ENCODE measurements at places on chromosomes 6 and 20.

DNA sequence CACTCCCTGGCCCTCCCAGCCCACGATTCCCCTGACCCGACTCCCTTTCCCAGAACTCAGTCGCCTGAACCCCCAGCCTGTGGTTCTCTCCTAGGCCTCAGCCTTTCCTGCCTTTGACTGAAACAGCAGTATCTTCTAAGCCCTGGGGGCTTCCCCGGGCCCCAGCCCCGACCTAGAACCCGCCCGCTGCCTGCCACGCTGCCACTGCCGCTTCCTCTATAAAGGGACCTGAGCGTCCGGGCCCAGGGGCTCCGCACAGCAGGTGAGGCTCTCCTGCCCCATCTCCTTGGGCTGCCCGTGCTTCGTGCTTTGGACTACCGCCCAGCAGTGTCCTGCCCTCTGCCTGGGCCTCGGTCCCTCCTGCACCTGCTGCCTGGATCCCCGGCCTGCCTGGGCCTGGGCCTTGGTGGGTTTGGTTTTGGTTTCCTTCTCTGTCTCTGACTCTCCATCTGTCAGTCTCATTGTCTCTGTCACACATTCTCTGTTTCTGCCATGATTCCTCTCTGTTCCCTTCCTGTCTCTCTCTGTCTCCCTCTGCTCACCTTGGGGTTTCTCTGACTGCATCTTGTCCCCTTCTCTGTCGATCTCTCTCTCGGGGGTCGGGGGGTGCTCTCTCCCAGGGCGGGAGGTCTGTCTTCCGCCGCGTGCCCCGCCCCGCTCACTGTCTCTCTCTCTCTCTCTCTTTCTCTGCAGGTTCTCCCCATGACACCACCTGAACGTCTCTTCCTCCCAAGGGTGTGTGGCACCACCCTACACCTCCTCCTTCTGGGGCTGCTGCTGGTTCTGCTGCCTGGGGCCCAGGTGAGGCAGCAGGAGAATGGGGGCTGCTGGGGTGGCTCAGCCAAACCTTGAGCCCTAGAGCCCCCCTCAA, at the start of gene LTA:
Gene LTA (plus strand): TSS at position 249 of the 871 bp plus-strand sequence. CDS start 454 bp downstream, at position 703.
- no peak for DNase-seq

GRCh38 chr20:50467718-50468356, 42.3 kb upstream of the PTPN1 start:
- DNase-seq: no peak

DNA sequence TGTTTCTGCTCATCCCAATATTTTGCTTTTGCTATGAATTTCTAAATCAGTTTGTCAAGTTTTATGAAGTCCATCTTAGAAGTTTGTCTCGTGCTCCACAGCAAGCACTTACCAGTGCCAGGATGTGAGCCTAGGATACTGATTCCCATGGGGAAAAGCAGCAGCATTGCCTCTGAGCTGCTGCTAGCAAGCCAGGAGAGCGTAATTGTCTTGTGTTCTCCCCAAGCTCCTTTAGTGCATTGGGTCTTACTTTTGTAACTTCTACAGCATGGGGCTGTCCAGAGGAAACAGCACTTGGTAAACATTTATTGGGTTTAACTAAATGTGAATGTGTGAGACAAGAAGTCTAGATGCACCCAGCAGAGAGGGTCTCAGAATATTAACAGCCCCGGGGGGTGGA, 76.1 kb downstream of the RNF182 start:
- DNase-seq: no peak

- no peak for DNase-seq
These were observed 14.0 kb downstream of the MRPS18A start for GRCh38 chr6:43673444-43674084.

GRCh38 chr6:121917834-121918559, 481.5 kb upstream of the HSF2 start:
- no peak for DNase-seq

GRCh38 chr6:18070486-18070885, 52.0 kb downstream of the NHLRC1 start:
- no peak for DNase-seq

GRCh38 chr6:119760046-119760445, 410.5 kb upstream of the MAN1A1 start:
- DNase-seq: no peak

- no peak for DNase-seq
These were observed 333.9 kb upstream of the PLCB4 start for GRCh38 chr20:8735014-8735413.

- no peak for DNase-seq
These were observed 155.4 kb downstream of the TRIM27 start for GRCh38 chr6:28768187-28768913.

DNA sequence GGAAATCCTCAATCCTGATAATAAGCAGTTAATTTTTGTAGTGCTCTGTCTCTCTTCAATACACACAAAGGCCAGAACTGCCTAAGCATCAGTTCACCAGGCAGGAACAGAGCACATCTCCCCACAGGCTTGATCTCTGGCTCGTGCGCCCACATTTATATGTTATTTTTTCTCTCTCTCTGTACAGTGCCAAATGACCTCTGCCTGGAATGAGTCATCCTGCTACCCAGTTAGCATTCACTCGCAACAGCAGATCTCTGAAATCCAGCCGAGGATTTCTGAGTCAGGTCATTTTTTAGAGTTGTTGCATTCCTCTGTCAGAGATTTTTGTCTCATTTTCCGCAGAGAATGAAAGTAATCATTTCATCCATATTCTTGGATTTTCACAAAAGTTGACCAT, 107.1 kb downstream of the COL12A1 start:
- no peak for DNase-seq

DNA sequence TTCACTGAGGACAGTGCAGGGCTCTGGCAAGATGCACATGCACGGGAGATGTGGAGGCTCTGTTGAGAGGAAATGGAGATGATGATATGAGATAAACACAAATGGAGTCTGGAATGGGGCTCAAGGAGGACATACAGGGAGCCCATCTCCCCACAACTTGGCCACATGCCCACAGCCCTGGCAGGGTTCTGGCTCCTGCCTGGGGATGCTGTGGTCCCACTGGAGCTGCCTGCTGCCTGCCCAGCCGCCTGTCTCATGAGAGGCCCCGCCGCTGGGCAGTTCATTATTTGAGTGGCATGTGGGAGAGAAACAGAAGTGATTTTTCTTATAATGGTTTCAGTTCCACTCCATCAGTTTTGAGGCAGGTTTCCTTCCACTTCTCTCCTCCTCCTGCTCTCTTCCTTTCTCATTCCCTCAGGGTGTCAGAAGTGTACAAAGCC, 133.6 kb upstream of the TRAF3IP2 start:
- no peak for DNase-seq

- no peak for DNase-seq
These were observed 374.6 kb upstream of the SYNCRIP start for GRCh38 chr6:86017236-86017635.

DNA sequence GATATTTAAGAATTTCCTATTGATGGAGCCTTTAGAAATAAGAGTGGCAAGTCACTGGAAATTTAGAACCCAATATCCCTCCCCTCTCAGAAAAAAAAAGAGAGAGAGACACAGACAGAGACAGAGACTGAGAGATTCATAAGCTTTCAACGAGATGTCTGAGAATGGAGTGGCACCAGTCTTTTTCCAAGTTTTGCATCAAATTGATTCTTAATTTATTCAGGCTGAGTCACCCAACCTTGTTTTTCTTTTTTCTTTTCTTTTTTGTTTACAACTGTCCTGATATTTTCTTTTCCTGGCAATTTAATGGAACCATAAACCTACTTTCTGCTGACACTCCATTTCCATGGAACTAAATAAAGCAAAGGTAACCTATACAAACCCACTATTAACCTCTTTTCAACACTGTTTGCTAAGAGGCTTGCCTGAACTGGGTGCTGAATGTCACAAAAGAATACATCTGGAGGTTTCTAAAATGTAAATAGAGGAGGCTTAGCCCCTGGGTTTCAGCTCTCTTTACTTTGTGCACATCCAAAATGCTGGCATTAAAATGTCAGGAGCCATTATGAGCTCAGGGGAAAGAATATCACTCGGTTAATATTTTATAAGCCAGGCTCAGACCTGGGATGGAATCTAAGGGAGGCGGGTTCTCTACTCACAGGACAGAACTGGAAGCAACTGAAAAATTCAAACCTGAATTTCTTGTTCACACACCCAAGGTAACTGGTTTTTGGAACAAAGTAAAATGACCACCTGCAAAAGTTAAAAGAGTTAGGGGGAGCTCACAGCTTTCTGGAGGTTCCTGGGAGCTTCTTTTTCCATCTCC, 100.8 kb downstream of the BFSP1 start:
- DNase-seq: no peak

GRCh38 chr6:119037941-119038623, 40.4 kb downstream of the FAM184A start:
- DNase-seq: no peak

DNA sequence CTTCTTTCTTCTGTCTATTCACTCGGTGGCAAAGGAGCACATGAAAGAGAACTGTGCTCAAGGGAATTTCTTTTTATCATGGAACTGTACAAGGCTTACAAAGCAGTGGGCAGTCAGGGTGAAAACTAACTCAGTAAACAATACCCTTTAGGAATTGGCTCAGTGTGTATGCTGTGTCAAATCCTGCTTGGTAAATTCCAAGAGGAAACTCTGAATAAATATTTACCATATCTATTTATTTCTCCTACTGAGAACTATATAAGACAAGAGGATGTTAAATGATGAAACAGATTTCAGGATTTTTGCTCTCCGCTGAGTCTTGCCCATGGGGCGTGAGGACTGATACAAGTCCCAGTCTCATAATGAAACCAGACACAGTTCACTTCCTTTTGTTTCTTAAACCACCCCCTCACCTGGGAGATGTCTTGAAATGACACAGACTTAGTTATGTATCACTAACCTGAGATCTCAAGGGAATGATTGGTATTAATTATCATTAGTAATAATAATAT, 188.8 kb downstream of the BACH2 start:
- no peak for DNase-seq

- DNase-seq: peak; percentile 97
These were observed at the start of gene PRPF6 for GRCh38 chr20:63980806-63981728. TSS of gene PRPF6 (plus strand) at chr20:63981132. CDS start at chr20:63981246, 114 bp downstream.

DNA sequence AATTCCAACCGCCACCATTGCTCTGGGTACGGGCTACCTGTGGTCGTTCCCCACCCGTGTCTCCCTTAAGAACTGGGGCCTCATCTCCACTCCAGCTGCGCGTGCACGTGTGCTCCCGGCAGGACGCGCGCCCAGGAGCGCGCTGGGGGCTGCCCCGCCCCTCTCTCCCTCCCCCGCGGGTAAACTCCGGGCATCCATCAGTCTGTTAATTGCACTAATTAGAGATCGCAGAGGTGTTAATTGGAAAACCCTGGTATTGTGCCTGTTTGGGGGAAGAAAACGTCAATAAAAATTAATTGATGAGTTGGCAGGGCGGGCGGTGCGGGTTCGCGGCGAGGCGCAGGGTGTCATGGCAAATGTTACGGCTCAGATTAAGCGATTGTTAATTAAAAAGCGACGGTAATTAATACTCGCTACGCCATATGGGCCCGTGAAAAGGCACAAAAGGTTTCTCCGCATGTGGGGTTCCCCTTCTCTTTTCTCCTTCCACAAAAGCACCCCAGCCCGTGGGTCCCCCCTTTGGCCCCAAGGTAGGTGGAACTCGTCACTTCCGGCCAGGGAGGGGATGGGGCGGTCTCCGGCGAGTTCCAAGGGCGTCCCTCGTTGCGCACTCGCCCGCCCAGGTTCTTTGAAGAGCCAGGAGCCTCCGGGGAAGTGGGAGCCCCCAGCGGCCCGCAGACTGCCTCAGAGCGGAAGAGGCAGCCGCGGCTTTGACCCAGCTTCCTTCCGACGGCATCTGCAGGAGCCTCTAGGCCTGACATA, 14.4 kb downstream of the FOXP4 start:
- DNase-seq: peak; percentile 69

GRCh38 chr20:12833861-12834260, 174.9 kb upstream of the SPTLC3 start:
- no peak for DNase-seq

DNA sequence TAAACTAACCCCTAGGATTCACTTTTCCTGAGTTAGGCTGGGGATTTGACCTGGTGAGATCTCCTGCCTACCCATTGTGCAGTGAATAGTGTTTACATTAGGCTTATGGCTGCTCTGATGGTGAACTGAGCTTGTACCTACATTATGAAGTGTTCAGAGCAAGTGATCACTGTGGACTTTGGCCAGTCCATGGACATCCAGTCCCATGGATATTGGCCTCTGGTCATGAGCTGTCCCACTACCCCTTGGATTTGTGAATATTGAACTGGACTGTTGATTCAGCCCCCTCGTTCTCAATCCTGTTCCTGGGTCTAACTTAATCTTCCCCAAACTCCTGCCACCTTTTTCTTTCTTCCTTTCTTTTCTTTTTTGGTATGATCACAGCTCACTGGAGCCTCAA, 13.8 kb downstream of the ASIP start:
- no peak for DNase-seq

DNA sequence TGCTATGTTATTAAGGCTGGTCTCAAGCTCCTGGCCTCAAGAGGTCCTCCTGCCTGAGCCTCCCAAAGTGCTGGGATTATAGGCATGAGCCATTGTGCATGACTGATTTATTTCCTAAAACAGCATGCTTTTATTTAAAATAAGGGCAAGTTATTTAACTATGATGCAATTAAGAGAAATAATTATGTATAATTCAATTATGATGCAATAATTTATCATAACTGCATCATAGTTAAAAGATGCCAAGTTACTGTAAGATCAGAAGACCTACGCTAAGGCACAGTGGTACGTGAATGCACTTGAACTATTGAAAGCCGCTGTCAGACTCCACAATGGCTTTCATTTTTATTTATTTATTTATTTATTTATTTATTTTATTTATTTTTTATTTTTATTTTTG, 24.3 kb upstream of the EMILIN3 start:
- DNase-seq: no peak

DNA sequence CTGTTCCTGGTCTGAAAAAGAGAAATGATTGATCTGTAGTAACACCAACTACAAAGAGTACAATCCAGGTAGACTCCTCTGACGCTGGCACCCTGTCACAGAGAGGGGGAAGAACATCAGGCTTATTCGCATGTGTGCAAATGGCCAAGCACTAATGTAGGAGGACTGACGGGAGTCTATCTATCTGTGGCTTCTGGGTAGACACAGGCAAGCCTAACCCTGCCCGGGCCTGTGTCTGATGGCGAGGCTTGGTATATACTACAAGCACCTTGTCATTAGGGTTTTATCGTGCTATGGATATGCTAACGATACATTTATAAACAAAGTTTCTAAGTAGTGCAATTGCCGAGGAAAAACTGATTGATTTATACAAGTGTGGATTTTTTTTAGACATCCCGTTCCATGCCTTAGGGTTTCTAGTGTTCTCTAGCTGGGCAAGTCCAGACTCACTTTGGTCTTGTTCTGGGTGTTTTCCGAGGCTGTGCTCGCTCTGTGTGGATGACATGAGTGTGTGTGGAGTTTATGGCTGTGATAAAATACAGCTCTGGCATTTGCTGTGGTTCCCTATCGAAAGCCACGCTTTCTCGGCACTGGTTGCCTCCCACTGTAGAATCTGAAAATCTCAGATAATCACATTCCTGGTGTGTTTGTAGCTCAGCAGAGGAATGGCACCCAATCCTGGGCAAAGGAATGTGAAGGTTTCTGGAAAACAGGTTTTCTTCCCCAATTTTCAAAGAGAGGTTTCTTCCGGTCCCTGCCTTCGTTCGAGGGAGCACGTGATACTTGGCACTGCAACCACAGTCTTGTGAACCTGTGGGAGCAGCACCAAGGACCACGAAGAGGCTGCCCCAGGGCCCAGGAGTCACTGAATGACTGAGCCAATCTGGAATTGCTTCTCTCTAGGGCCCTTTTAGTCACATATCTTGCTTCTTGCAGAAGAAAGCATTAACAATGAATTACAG, 67.5 kb upstream of the EDN1 start:
- DNase-seq: no peak

GRCh38 chr20:37526839-37527637, 638 bp downstream of the BLCAP start:
- DNase-seq: no peak

Data from thymus (tissue), 14 donors.